ENCODE measurements at places on chromosomes 11 and 22.

DNA sequence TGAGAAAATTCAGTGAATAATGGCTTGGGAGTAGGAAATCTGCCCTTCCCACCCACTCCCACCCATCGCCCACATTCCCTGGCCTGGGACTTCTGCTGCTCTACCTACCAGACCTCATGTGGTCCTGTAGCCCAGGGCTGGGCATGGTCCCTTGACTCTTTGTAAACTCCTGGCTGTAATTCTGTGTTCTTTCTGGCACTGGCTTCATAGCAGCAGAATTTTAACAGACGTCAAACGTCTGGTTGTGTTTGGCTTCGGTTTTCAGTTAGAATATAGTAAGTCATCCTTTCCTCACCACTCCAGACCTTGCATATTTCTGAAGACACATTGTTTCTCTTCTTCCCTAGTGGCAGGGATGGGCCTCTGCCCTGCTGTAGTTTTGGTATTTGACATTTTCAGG is 210.6 kb downstream of the CSNK2A3 start:
- no peak for DNase-seq

- no peak for DNase-seq
Observed at GRCh38 chr11:76701294-76702040, 30.9 kb upstream of the LRRC32 start.

DNA sequence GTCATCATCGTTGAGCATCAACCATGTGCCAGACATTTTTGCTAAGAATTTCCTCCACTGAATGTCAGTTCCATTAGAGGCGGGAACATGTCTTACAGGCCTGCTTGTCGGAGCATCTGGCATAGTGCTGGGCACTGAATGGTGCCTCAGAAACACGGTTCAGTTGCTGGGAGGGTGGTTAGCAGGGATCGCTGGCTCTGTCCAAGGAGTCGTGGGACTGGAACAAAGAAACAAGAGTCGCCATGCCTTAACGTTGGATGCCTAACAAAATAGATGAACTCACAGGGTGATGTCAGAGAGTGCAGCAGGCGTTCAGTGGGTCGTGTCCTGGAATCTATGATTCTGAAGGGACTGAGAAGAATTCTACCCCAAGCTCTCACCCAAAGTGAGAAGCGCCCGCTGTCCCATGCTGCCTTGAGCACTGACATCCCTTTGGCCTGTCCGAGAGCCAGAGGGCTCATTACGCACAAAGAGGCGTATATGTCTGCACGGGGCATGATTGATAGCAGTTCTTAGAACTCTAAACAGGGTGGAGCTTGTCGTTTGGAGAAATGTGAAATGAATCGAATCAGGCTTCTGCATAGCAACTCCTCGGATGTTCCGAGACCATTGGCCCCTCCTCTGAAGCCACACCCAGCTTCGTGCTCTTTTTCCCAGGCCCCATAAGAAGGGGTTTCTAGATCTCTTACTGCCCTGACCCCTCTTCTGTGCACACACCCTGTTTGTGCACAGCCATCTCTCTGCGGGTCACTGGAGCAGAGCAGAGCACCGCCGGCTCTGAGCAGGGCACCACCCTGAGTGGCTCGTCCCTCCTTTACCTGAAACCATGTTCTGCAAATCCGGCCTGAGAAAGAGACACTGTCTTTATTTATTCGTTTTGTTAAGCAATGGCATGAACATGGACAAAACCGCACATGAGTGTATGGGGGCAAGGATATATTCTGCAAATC is 113.1 kb upstream of the B3GAT1 start:
- DNase-seq: no peak

GRCh38 chr11:72037554-72038311 is 39.0 kb downstream of the IL18BP start:
- DNase-seq: no peak

GRCh38 chr11:116513894-116514293 is 258.9 kb downstream of the BUD13 start:
- no peak for DNase-seq

- DNase-seq: no peak
Observed at GRCh38 chr22:29689880-29690213, 30.0 kb upstream of the CABP7 start.

- DNase-seq: no peak
Observed at GRCh38 chr22:42769574-42770447, 49.1 kb upstream of the A4GALT start.
